T-helper 17 cell (primary cell): ENCODE measurements at places on chromosomes 2 and 18. TPM values are rescaled to one million over a fixed set of nuclear protein-coding genes. Genes with fewer than 3 reads are reported as not detected.

Gene PROM2
- 0.77 TPM for total RNA-seq

Gene RGPD4
- total RNA-seq: not detected

Gene SERPINB3
- not detected for total RNA-seq

Gene LIMS3
- not detected for total RNA-seq

Gene SIX3
- not detected for total RNA-seq

Gene CMPK2
- total RNA-seq: 5.9 TPM

Gene ANKRD30BL
- not detected for total RNA-seq

Gene KCNE4
- not detected for total RNA-seq

Gene ANKRD44
- total RNA-seq: 232 TPM

- H3K4me3 ChIP-seq: no peak overlapping the region
- DNase-seq: no peak
- H3K27me3 ChIP-seq: no peaks in the 10 kb centered on the region
- H3K36me3 ChIP-seq: no peaks in the 10 kb centered on the region
- H3K27ac ChIP-seq: peak overlapping the region; percentile 53
- no peaks in the 10 kb centered on the region for H3K4me1 ChIP-seq
Measured at GRCh38 chr2:241724975-241725870, 9.2 kb upstream of the D2HGDH start.

DNA sequence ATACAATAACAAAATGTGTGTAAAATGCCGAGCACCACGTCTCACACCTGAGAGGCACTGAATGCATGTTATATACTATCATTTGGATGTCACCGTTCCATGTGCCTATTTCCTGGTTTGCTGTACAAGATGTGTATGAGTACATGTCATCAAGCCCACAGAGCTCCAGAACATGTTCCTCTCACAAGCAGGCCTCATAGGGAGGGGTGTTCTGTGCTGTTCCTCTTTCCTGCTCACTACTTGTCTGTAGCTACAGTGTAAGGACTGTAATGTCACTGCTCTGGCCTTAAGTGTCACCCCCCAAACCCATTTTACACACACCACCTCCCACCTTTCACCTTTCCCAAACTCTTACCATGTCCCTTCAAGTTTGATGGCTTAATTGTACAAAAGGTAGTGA, 1.8 kb downstream of the AFF3 start:
- peaks cover 3% of the 10 kb centered on the region for H3K36me3 ChIP-seq
- peaks cover 10% of the 10 kb centered on the region for H3K27me3 ChIP-seq

GRCh38 chr18:44715245-44715644, 34.6 kb downstream of the SETBP1 start:
- H3K4me3 ChIP-seq: no peak overlapping the region
- H3K27me3 ChIP-seq: no peaks in the 10 kb centered on the region
- H3K36me3 ChIP-seq: peaks cover 3% of the 10 kb centered on the region
- no peak overlapping the region for H3K27ac ChIP-seq

DNA sequence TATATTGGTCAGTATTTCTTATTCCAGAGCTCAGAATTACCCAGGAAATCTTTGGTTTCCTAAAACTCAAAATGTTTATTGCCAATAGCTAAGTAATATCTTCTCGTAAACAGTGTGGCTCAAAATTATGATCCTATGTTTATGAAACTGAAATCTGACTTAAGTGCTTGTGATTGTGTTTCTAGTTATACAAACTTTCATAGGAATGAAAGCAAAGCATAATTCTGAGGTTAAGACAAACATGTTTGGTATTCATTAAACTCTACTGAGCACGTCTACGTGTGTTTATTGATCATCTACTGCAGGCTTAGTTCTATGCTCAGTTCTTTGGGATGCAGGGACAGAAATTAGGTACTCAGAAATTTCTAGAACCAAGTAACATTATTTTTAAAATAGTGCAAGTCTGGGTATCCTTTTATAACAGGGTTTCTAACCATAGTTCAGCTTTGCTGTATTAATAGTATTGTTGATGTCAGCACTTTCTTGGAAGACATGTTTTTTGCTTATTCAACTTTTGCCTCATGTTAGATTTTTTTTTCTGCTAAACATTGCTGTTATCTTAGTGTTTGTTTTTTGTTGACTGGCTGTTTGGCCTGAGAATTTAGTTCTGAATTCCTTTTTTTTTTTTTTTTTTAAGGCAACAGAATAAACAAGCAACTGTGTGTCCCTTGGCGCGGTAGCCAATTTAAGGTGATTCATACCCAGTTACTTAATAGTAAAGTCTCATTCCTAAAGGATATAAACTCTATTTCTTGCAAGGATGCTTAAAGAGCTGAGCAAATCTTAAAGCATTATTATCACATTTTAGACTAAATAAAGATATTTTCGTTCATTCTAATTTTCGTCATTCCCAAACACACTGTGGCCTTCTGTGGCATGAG, 31.3 kb downstream of the PTPRM start:
- no peaks in the 10 kb centered on the region for H3K27me3 ChIP-seq
- H3K27ac ChIP-seq: no peak overlapping the region
- no peak for DNase-seq
- no peak overlapping the region for H3K4me3 ChIP-seq
- peaks cover 9% of the 10 kb centered on the region for H3K4me1 ChIP-seq

- no peaks in the 10 kb centered on the region for H3K36me3 ChIP-seq
- no peak overlapping the region for H3K27ac ChIP-seq
- H3K4me1 ChIP-seq: no peaks in the 10 kb centered on the region
- no peak for DNase-seq
- no peaks in the 10 kb centered on the region for H3K27me3 ChIP-seq
Measured at GRCh38 chr2:224469374-224469964, 67.6 kb upstream of the FAM124B start.

DNA sequence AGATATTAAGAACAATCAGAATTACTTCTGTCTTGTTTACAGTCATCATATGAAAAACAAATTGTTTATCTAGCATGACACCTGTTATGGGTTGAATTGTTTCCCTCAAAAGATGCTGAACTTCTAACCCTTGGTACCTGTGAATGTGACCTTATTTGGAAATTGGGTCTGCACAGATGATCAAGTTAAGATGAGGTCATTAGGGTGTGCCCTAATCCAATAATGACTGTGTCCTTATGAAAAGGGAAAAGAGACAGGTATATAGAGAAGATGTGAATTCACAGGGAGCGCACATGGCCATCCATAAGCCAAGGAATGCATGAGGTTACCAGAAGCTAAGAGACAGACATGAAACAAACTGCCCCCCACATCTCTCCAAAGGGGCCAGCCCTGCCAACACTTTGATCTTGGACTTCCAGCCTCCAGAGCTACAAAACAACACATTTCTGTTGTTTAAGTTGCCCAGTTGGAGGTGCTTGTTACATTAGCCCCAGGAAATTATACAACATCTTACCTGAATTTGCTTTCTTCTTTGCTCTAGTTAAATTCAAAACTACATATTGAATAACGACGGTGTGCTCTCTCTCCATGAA, 2.3 kb upstream of the HPCAL1 start:
- peak overlapping the region; percentile 77 for H3K27ac ChIP-seq
- H3K36me3 ChIP-seq: no peaks in the 10 kb centered on the region
- no peak for DNase-seq
- H3K4me1 ChIP-seq: peaks cover 34% of the 10 kb centered on the region
- peak overlapping the region; percentile 86 for H3K4me3 ChIP-seq

DNA sequence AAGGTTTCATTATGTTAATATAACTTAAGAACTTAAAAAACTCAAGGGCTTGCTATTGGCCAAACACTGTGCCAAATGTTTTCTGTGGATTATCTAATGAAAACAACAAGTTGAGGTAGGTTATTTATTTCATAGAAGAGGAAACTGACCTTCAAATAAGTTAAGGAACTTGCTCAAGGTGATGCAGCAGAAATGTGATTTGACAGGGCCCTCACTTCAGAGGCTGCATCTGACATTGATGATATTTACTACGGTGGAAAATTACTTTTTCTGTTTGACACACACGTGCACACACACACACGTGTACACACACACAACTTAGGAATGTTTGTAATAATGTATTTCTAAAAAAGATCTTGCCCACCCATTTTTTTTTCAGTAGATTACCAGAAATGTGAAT, 137.2 kb upstream of the CXCR4 start:
- H3K27ac ChIP-seq: no peak overlapping the region
- H3K4me1 ChIP-seq: peaks cover 12% of the 10 kb centered on the region
- H3K4me3 ChIP-seq: no peak overlapping the region
- DNase-seq: no peak
- H3K27me3 ChIP-seq: no peaks in the 10 kb centered on the region
- peaks cover 3% of the 10 kb centered on the region for H3K36me3 ChIP-seq

- H3K27ac ChIP-seq: no peak overlapping the region
- no peaks in the 10 kb centered on the region for H3K27me3 ChIP-seq
- no peak for DNase-seq
- H3K36me3 ChIP-seq: no peaks in the 10 kb centered on the region
Measured at GRCh38 chr2:108835040-108835439, 48.5 kb downstream of the CCDC138 start.

DNA sequence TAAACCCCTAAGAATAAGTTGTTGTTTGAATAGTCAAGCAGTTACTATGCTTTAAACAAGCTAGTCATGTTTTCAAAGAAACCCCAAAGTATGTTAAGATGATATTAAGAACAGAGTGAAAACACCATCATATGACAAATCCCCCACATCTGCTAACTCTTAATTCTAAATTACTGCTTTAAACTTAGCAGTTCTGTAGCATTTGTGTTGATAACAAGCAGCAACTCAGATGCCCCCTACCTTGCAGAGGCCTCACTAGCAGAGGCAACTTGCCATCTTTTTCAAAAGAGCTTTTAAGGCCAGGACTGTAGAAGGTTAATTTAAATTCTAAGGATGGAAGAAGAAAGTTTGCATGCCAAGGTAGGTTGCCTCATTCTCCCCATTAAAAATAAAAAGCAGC, 376.2 kb downstream of the SETBP1 start:
- H3K4me3 ChIP-seq: no peak overlapping the region
- no peaks in the 10 kb centered on the region for H3K4me1 ChIP-seq
- DNase-seq: no peak

- no peak for DNase-seq
- no peak overlapping the region for H3K4me3 ChIP-seq
- peaks cover 5% of the 10 kb centered on the region for H3K36me3 ChIP-seq
- H3K27me3 ChIP-seq: no peaks in the 10 kb centered on the region
Measured at GRCh38 chr2:233386382-233387041, 32.2 kb downstream of the DGKD start.

DNA sequence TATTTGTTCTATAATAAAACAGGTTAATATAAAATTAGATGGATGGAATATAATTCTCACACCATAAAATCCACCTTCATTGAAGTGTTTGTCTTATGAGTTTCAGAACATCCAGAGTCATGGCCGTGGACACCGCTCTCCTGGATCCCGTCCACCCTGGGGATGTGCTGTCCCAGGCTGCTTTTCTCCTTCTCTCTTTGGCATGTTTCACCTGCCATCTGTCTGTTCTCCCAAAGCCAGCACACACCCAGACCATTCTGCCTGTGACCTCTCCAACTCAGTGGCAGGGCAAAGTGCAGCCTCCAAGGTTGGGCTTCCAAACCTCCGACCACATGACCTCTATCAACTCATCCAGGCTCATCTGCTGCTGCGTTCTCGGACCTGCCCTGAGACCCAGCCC, 104.7 kb downstream of the MYT1L start:
- no peaks in the 10 kb centered on the region for H3K4me1 ChIP-seq
- no peak overlapping the region for H3K4me3 ChIP-seq
- no peak overlapping the region for H3K27ac ChIP-seq
- no peaks in the 10 kb centered on the region for H3K36me3 ChIP-seq

- peaks cover 7% of the 10 kb centered on the region for H3K27me3 ChIP-seq
- H3K36me3 ChIP-seq: no peaks in the 10 kb centered on the region
- H3K4me3 ChIP-seq: no peak overlapping the region
- peaks cover 5% of the 10 kb centered on the region for H3K4me1 ChIP-seq
Measured at GRCh38 chr2:180614776-180615175, 365.6 kb upstream of the UBE2E3 start.

- no peak overlapping the region for H3K4me3 ChIP-seq
- no peaks in the 10 kb centered on the region for H3K27me3 ChIP-seq
- no peak for DNase-seq
- H3K36me3 ChIP-seq: peaks cover 2% of the 10 kb centered on the region
- H3K4me1 ChIP-seq: peaks cover 66% of the 10 kb centered on the region
- peak overlapping the region; percentile 47 for H3K27ac ChIP-seq
Measured at GRCh38 chr2:172456002-172456401, 28.6 kb downstream of the ITGA6 start.

DNA sequence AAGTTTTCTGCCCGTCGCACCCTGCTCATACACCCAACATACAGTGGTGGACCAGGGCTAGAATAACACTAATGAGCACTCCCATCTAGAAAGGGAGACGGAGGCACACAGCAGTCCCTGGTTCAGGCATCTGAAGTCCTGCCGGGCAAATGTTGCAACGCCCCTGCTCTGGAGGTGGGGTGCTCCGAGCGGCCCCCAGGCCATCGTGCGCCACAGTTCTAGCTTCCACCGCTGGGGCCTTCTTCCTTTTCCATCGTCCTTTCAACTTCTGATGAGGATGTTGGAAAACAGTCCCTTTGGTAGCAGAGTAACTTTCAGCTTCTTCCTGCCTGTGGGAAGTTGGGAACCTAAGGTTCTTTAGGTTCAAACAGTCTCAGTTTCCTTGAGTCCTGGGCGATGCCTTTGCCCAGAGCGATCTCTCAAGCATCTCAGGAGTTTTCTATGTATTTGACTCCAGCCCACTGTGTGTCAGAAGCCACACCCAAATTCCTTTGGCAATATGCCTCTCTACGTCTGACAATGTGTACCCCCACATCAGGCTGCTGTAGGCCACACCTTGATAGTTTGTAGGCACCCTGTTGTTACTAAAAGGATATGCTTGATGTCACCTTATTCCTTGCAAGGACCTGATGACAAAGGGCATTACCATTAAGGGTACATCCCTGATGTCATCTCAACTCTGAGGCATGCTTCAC, 258.8 kb downstream of the GLI2 start:
- H3K4me1 ChIP-seq: no peaks in the 10 kb centered on the region
- no peaks in the 10 kb centered on the region for H3K36me3 ChIP-seq
- H3K4me3 ChIP-seq: no peak overlapping the region
- H3K27ac ChIP-seq: no peak overlapping the region

DNA sequence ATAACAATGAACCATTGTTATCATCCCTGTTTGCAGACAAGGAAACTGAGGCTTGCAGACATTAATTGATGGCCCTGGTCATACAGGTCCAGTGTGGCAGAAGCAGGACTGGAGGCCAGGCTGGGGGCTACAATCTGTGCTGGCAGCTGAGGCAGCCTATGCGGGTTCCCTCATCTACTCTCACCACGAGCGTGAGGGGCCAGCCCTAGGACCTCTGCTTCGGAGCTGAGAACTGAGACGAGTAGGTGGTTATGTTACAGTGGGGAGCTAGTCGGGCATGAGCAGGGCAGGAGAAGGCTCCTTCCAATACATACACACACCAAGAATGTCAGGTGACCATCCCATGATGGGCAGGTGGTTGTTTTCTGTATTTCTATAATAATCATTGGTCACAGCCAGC, 82.2 kb upstream of the ASB18 start:
- peaks cover 38% of the 10 kb centered on the region for H3K27me3 ChIP-seq
- H3K36me3 ChIP-seq: no peaks in the 10 kb centered on the region
- no peak for DNase-seq
- no peaks in the 10 kb centered on the region for H3K4me1 ChIP-seq
- no peak overlapping the region for H3K4me3 ChIP-seq
